ENCODE measurements at places on chromosomes 7 and 10. TPM values are rescaled to one million over a fixed set of nuclear protein-coding genes. Genes with fewer than 3 reads are reported as not detected.

GRCh38 chr7:71171476-71171875 lies 39.5 kb downstream of the GALNT17 start:
- no peak for DNase-seq

GRCh38 chr7:119374436-119374835 lies 898.5 kb upstream of the KCND2 start:
- no peak for DNase-seq

DNA sequence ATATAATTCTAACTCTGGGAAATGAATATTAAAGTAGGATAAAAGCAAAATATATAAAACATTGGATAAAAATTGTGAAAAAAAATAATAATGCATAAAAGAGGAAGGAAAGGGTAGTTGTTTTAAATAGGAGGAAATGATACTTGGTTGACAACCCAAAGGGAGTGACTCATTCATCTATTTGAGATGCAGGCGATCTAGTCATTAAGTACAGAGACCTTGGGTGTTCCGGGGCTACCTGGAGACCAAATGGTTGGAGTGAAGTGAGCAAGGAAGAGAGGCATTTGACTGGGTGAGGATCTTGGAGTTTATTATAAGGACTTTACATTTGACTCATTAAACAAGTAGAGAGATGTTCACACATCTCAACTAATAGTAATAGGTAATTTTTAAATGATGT lies 111.0 kb downstream of the LRRTM3 start:
- no peak for DNase-seq

- peak; percentile 7 for DNase-seq
Observed at GRCh38 chr10:121792198-121792597, 135.6 kb downstream of the ATE1 start.

The CCDC3 gene
- total RNA-seq: 1.5 TPM

- DNase-seq: no peak
Observed at GRCh38 chr7:43037531-43037930, 74.9 kb upstream of the HECW1 start.

- peak; percentile 92 for DNase-seq
Observed at GRCh38 chr10:119658274-119658673, 7.1 kb downstream of the BAG3 start.

DNA sequence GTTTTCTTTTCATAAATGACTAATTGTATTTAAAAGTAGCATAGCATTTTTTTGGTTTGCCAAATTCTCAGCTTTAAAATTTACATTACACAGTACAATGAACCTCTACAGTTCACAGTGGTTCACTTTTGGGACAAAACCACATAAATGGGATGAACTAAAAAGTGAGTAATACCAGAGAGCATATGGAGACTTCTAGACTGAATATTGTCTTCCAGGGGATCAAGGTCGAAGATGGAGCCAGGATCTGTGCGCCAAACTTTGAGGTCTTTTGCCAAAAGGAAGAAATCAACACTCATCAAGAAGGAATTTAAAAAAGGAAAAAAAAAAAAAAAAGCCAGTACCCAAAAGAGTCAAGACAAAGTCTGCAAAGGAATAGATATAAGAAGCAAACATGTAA lies 87.5 kb downstream of the NEBL start:
- DNase-seq: no peak

DNA sequence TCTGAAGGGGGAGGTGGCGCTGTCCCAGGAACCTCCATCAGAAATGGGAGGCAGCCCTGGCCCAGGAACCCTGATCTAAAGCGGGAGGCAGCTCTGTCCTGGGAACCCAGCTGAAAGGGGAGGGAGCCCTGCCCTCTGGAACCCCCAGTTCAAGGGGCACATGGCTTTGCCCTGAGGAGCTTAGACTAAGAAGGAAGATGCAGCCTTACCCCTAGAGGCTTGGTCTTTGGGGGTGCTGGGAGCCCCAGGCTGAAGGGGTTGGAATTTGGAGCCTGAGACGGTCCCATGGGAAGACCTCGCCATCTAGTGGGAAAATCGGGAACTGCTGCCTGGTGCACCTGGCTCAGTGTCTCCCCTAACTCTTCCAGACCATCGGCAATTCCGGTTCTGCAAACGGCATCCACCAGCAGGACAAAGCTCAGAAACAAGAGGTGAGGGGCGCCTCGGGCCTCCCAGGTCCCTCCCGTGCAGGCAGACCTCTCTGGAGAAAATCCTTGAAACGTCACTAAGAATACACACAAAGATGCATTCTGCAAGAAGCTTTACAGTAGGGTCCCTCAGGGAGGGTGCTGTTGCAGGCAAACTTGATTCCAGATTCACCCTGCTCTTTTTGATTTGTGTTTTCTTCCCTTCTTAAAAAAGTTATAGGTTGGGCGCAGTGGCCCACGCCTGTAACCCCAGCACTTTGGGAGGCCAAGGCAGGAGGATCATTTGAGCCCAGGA lies 52.4 kb upstream of the GTF2IRD1 start:
- peak; percentile 23 for DNase-seq

GRCh38 chr10:125120053-125120710 lies 40.2 kb downstream of the CTBP2 start:
- peak; percentile 41 for DNase-seq

DNA sequence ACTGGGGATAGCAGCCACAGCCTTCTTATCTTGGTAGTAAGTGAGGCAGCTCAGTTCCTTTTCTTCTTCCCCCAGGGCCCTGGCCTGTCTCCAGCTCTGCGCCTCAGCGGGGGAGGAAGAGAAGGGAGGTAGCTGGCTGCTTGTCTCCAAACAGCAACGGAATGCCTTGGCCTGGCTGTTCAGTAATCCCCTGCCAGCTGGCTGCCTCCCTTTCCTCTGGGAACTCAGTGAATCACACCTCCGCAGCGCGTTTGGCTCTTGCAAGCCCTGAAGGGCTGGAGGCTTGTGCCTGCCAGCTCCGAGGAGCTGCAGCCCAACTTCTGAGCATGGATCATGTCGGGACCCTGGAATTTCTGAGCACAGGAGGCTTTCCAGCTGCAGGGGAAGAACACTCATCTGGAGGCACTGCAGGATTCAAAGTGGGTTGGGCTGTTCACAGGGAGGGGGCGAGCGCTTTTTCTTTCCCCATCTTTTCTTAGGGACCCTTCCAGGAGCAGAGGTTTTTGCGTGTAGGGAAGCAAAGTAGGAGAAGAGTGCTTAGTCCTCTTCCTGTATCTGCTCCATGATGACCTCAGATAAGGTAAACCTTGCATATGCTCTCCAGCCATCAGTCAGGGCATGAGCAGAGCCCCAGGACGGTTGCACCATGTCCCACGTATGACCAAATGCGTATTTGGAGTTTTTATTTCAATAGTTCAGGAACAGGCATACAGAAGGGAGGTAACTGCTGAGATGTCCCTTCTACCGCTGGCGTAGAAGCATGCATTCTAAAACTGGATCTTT lies 253.2 kb upstream of the INHBA start:
- no peak for DNase-seq

- peak; percentile 34 for DNase-seq
Observed at GRCh38 chr7:93799750-93800357, 90.7 kb downstream of the TFPI2 start.

- no peak for DNase-seq
Observed at GRCh38 chr7:4260867-4261600, 421.1 kb upstream of the FOXK1 start.

The FOXI2 gene
- not detected for total RNA-seq

- DNase-seq: no peak
Observed at GRCh38 chr10:71528371-71529206, 131.9 kb downstream of the CDH23 start.

DNA sequence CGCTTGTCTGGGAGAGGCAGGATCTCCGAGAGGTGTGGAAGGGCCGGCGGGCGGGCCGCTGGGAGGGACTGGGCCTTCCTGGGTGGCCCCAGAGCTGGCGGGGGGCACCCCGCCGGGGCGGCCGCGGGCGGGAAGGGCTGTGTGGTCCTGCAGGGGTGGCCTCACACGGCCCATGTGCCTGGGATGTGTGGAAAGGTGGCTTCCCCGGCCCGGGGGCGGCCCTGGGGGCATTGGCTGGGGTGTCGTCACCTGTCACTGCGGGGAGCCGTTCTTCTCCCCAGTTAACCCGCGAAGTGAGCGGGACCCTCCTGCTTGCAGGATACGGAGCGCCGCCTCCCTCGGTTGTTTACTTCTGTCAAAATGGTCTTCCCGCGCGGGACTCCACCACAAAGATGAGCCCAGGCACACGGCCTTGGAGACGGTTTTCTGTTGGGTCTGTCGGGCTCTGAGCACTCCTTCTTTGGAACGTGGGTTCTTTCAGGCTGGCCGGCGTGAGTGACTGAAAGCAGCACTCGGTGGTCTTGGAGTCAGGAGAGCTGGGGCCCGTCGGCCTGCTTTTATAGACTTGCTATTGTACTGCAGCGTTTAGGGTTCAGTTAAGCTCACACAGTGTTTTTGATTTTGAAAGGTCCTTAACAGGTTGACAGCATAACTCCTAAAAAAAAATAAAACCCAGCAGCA lies 700 bp downstream of the SMC3 start:
- no peak for DNase-seq

The CYP3A7 gene
- not detected for total RNA-seq

- DNase-seq: peak; percentile 38
Observed at GRCh38 chr7:44368885-44369284, 43.5 kb upstream of the CAMK2B start.

DNA sequence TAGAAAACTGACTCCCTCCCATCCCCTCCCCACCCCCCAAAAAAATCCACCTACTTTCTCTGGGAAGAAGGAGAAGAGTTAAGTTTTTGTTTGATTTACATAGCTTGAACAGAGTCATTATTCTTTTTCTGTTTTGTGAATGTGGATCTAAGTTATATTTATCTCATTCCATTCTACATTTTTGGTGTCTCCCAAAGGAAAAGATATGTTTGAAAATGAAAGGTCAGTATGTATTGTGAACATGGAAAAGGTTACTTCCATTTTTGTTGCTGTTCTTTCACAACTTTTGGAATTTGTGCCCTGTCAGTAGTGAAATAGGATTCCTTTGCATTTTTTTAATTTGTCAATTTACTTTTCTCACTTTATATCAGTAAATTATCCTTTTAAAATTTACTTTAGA lies 547.9 kb downstream of the SUGCT start:
- no peak for DNase-seq

DNA sequence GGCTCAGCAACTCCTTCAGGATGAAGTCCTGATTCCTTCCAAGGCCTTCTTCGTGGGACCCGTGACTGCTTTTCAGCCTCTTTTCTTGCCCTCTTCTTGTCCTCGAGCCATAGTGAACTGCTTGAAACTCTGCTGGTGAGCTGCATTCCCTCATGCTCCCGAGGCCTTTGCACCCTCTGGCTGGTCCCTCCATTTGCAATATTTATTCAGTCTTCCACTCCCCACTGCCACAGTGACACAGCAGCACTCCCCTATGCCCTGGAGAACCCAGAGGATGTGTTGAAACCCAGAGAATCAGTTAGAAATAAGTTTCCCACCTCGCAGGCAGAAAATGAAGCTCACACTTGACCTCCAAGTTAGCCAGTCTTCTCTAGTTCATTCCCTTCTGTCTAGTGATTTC lies 22.3 kb upstream of the GAD2 start:
- DNase-seq: no peak

- DNase-seq: no peak
Observed at GRCh38 chr10:47325303-47326291, 3.3 kb downstream of the GDF2 start.

DNA sequence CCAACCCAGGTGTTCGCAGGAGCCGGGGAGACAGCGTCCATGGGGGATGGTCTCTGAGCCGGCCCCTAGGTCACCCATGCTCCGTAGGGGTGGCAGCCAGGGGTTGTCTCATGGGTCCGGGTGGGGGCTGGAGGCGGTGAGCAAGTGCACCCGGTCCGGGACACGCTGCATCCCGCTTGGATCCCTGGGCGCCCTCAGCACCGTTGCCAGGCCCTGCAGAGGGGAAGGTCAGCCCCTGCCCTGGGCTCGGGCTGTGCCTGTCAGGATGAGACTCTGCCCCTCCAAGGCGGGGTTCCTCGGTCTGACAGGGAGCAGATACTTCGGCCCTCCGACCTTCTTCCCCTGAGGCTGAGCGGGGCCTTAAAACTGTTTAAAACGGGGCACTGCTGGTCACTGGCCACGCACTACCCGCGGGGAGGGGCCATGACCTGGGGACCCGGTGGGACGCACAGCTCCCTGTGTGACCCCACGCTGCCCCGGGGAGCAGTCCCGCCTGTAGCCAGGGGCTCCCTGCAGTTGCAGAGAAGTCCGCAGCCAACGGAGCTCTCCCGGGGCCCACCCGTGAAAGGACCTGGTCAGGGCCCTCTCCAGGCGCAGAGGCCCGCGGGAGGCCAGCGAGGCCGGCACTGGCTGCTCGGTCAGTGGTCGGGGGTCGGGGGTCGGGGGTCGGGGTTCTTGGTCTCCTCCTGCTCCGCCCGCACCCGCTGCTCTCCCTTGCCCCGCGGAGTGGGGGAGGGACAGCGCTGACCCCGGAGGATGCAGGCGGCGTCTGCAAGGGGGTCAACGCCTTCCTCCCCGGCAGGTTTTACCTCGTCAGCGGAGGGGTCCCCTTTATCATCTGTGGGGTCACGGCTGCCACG lies 33.4 kb upstream of the KNDC1 start:
- no peak for DNase-seq

The DRGX gene
- total RNA-seq: not detected

The PLXNA4 gene
- total RNA-seq: 15.4 TPM

DNA sequence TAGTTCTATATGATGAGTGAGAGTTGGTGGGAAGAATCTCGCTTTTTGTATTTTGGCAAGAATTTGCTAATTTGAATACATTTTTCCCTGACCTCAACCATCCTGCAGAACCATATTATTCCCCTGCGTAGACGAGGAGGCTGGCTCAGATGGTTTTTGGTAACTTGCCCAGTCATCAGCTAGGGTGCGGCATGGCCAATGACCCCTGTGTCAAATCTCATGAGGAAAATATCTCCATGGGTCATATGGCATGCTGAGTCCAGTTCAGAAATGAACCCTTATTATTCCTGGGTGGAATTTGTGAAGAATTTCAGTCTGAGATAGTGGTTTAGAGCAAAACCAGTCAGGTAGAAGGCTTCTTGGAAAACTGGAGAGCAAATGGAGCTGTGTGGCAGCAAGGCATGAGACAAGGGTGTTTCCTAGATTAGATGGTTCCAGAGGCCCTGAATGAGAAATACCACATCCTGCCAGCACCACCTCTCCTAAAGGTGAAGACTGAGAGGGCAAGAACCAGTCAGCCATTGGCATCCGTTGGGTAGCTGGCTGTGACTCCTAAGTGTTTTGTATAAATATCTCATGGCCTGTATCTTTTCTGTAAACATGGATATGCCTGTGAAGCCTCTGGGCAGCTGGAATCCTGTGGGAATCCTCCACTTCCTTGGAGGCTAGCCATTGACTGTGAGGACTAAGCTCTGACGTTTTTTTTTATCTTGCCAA lies 5.8 kb upstream of the UPP1 start:
- DNase-seq: peak; percentile 29

The RADIL gene
- total RNA-seq: 1.7 TPM

The ABCF2 gene
- total RNA-seq: 48.0 TPM

GRCh38 chr10:78398382-78398781 lies 364.7 kb downstream of the RPS24 start:
- DNase-seq: no peak

The FAM180A gene
- not detected for total RNA-seq

DNA sequence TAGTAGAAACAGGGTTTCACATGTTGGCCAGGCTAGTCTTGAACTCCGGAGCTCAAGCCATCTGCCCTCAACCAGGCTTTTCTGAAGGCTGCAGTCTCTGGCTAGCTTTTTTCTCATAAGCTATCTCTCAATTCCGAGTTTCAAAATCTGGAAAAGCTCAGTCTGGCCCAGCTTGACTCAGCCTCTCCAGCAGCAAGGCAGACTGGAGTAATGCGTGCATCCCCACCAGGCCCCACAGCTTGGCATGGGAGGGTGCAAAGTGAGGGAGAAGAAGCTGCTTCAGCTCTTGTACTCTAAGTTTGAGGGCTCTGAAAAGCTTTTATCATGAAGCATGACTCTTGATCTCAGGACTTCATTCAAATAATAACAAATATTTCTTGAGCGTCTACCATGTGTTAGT lies 4.8 kb downstream of the DHTKD1 start:
- DNase-seq: no peak

The GJC3 gene
- total RNA-seq: 0.63 TPM

The SUGCT gene
- 1.1 TPM for total RNA-seq

Data from dermis microvascular lymphatic vessel endothelial cell (primary cell).